ENCODE measurements at places on chromosomes 3 and 15.

GRCh38 chr15:44545913-44546802 lies 9.2 kb downstream of the EIF3J start:
- peak; percentile 43 for DNase-seq

- DNase-seq = no peak
These were observed 295.4 kb downstream of the SLC9A9 start for GRCh38 chr3:143552851-143553250.

- DNase-seq = no peak
These were observed 63.5 kb downstream of the OTOL1 start for GRCh38 chr3:161560008-161560637.

DNA sequence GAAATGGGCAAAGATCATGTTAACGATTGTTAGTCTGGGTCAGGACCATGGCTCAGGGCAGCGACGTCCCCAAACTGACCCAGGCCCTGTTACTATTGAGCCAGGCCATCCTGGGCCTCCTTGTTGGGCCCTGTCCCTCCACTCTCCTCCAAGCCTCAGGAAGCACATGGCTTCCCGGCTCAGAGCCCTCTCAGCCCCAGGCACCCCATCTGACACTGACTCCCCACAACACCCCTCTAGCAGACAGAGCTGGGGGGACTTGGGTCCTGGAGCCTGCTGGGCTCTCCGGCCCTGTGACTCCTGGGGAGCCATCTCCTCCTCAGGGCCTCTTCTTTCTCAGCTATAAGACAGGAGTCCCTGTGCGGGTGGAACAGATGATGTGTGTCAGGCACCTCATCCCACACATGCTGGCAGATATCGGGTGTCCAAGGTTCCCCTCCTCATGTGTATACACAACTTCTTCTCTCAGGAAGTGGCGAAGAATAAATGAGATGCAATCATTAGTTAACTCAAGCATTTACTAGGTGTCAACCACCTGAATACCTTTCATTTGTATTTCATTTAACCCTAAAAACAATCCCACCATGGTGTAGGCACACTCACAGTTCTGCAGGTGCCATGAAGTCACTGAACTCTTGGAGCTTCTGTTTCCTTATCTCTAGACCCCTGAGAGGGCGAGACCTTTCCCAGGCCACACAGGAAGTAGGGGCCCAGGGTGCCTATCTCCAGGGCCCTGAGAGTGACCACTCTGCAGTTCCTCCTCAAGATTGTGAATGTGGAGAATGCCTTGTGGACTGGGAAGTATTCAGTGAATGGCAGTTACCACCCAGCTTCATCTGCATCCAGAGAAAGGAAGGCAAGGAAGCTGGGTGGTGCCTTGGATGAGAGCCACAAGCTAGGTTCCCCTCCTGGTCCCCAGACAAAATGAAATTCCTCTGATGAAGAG lies 282.5 kb upstream of the TLE3 start:
- DNase-seq = no peak

GRCh38 chr15:67413770-67414390 lies 107.1 kb upstream of the C15orf61 start:
- DNase-seq = no peak

GRCh38 chr15:89777073-89777751 lies 1.1 kb downstream of the MESP2 start:
- no peak for DNase-seq

DNA sequence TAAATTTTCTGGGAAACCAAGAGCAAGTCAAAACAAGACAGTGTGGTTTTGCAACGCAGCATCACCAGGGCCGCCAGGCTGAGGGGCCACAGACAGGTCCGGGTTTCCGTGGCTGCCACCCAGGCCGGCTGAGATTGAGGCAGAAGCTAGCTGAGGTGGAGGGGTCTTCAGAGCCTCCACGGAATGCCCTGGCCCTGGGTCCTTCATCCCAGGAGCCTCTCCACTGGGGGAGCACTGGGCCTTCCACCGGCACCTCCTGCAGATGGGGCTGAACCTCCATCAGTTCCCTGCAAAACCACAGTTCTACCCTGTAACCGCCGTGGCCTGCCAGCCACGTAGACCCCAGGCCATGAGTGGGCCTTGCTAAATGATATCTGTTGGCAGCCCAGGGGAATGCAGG lies 152.7 kb downstream of the CHSY1 start:
- no peak for DNase-seq

DNA sequence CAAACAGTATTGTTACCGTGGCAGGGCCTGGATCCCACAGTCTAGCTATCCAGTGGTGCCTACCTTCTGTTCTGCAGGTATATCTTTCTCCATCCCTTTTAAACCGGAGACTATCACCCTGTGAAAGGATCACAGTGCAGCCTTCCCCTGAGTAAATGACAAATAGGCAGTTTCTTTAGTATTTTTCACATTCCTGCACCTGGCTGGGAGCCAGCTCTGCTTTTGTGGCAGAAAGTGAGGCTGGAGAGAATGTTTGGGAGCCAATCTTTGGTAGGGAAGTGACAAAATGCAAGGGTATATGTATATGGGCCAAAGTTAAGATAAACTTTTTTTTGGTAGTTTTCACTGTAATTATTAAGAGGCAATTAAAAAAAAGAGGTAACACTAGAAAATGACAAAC lies 54.8 kb downstream of the ARHGEF26 start:
- DNase-seq = no peak

DNA sequence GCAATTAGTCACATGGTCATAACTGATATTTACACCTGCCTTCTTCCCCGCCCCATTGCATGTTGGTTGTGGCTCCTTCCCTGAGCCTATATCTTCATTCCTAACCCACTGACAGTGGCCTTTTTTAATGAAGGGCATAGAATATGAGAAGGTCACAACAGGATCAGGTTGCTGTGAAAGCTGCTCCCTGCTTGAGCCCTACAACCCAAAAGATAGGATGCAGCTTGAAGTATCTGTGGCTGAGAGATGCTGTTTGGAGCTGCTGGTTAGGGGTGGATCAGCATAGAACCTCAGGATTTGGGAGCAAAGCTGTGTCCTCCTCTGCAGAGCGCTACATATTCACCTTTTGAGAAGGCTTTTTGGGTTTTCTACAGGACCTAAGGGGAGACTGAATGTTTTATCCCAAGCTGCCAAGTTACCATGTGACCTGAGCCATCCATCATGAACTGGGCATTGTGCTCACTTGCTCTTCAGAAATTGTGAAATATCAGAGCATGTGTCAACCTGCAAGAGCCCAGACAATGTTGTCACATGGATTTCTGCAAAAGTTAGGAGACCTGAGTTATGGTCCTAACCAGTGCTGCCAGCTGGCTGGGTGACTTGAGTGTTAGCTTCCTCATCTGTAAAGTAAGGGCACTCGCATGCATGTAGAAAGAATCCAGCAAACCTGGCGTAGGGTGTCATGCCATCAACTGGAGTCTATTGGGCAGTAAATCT lies 49.8 kb upstream of the ARL8B start:
- DNase-seq = no peak

DNA sequence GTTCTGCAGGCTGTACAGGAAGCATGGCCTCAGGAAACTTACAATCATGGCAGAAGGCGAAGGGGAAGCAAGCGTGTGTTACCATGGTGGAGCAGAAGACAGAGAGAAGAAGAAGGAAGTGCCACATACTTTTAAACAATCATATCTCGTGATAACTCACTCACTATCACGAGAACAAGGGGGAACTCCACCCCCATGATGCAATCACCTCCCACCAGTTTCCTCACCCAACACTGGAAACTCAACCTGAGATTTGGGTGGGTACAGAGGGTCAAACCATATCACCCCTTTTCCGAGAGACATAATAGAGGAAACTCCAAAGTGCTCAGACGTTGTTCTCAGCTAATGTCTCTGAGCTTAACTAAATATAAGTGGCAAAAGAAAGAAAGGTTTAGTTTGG lies 186.3 kb upstream of the MME start:
- DNase-seq = no peak

DNA sequence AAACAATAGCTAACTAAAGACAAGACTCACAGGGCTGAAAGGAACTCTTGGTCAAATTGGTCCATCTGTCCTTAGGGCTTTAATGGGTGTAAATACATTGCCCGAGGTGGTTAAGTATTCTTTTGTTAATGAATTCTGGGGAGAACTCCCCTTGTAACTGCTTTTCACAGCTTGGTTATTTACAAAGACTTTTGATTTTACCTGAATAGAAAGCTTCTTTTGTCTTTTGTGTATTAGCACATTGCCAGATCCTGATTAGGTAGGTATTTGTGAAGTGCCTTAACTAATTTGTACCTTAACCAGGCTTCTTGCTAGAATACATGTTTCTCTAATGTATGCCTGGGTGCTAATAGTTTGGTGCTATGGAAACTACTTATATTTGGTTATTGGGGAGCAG lies 14.0 kb downstream of the CHD2 start:
- no peak for DNase-seq

DNA sequence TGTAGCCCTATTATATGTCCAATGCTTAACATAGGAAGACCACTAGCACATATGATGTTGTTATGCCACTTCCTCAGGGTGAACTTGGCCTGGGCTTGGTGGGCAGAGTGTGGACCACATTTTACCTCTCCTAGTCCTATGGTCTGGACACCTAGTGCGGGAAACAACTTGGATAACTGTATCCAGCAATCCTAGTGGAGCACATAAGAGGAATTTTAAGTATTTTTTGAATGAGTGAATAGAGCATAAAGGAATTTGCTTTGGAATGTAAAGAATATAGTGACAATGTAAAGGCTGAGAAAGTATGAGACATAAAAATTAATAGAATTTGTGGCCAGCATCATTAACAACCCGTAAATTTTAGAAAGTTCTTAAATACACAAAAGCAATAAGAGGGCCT lies 528.9 kb downstream of the IGSF11 start:
- DNase-seq = no peak

DNA sequence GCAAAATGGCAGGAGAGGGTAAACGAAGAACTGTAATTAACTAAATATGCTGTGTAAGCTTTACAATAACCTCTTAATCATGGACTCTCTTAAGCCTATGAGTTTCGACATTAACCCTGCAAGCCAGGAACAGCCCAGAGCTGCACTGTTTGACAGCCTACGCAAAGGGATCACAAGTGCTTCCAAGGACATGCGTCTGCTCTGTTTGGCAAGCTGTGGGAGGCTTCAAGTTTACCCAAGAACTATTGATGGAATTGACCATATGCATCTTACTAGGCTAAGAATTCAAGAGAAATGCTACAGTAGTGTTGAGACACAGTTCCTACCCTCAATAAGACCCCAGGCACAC lies 66.0 kb downstream of the PDZRN3 start:
- no peak for DNase-seq

- no peak for DNase-seq
These were observed 30.7 kb downstream of the NBEAL2 start for GRCh38 chr3:47010111-47010712.

DNA sequence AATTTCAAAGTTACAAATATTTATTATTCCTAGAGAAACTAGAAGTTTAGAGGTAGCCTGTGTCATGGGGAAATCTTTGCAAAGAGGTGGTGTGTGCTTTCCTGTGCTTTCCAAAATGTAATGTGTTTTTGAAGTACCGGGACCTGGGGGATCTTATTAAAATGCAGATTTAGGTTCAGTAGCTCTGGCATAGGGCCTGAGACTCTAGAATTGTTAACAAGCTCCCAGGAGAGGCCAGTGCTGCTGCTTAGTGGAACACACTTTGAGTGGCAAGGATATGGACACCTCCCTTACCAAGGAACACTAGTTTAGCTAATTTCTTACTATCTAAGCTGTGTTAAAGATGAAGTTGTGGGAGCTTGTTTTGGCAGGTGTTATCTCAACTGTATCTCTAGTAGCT lies 428.9 kb downstream of the VGLL3 start:
- no peak for DNase-seq

DNA sequence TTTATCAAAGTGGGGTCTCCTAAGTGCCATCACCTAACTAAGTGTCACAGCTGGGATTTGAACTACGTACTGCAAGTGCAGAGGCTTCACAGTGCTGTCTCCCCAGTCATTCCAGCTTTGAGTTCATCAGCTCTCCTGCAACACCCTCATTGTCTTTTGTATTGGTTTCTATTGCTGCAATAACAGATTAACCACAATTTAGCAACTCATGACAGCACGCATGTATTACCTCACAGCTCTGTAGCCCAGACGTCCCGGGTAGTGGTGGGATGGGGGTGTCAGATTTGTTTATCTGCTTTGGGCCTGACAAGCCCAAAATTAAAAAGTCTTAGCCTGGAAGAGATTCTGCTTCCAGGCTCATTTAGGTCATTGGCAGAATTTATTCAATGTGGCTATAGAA lies 220.5 kb upstream of the LRRN1 start:
- DNase-seq = no peak

DNA sequence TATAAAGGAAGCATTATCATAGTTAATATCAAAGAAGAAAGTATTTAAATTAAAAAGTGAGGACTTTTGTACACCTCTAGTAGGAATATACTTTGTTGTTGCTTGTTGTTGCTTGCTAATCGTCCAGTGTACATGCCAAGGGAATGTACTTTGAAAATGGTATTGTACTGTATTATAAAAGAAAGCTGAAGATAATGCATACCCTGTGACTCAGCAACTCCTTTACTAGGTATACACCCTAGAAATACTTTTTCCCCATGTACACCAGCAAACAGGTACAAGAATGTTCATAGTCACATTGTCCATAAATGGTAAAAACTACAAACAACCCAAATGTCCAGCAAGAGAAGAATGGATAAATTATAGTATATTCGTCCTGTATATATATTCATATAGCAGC lies 12.0 kb downstream of the TTBK2 start:
- DNase-seq = no peak

GRCh38 chr3:126300761-126301481 lies 56.3 kb downstream of the KLF15 start:
- DNase-seq = no peak

GRCh38 chr3:123653221-123653682 lies 68.4 kb upstream of the HACD2 start:
- no peak for DNase-seq

DNA sequence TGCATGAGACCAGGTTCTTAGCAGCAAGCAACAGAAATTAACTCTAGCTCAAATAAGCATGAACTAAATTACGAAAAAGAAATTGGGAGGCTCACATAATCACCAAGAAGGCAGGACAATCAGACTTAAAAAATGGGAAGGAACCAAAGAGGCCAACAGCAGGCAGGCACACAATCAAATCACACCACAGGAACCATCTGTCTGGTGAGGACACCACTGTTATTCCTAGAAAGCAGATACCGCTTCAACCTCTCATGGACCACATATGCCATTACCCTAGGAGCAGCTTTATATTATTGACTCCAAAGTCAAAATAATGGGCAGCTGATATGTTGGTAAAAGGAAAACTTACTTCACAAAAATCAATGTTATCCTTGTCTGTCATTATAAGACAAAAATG lies 51.6 kb downstream of the SUCLG2 start:
- DNase-seq = no peak

All from activated T-cell treated with anti-CD3 and anti-CD28 coated beads for 24 hours (primary cell).